Brain pericyte (primary cell): ENCODE measurements at places on chromosomes 12 and 14.
A peak's percentile ranks its signal among the peaks of the same experiment; 100 is the strongest.

DNA sequence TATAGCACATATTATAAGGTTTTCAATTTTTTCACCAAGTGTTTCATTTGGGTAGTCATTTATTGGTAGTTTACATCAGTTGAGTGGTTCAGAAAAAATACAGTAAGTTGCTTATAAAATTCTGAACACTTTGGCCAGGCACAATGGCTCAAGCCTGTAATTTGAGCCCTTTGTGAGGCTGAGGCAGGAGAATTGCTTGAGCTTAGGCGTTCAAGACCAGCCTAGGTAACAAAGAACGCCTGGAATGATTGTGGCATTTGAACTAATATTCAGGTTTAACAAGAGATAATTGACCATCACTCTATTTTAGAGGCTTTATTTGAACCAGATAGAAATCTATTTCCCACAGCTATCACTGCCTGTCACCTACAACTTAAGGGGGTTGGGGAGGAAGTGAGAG is 22.7 kb downstream of the HIF1A start:
- DNase-seq: no peak

- DNase-seq: no peak
Observed at GRCh38 chr12:107448198-107448597, 237.4 kb upstream of the PWP1 start.

GRCh38 chr14:26444822-26445221 is 153.0 kb downstream of the NOVA1 start:
- DNase-seq: no peak

DNA sequence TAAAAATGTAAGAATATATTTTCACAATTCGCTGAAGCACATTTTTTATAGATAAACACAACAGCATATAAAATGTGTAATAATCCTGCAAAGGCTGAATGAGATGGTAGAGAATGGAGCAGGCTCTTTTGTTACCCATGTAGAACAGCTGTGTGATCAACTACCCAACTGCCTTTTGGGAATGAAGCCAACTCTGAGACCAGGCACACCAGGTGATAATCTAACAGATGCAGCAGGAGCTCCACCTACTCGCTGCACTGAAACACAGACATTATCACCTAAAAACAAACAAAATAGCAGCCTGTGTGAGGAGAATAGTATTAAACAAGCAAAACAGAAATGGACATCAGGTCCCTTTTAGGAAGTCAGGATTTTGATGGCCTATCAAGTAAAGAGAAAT is 183.3 kb downstream of the CCDC59 start:
- DNase-seq: no peak

GRCh38 chr12:127429551-127430285 is 837.3 kb upstream of the TMEM132C start:
- no peak for DNase-seq

DNA sequence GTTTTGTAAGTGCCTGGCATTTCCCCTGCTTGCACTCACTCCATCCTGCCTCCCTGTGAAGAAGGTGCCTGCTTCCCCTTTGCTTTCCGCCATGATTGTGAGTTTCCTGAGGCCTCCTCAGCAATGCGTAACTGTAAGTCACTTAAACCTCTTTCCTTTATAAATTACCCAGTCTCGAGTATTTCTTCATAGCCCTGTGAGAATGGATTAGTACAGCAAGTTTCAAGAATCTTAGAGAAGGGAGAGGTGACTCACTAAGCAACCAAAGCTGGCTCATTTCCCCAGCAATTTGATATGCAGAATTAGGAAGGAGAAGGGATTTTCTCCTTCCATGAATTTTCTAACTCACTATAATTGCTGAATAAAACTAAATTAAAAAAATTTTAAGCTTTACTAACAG is 251.0 kb upstream of the FOXG1 start:
- peak; percentile 26 for DNase-seq

DNA sequence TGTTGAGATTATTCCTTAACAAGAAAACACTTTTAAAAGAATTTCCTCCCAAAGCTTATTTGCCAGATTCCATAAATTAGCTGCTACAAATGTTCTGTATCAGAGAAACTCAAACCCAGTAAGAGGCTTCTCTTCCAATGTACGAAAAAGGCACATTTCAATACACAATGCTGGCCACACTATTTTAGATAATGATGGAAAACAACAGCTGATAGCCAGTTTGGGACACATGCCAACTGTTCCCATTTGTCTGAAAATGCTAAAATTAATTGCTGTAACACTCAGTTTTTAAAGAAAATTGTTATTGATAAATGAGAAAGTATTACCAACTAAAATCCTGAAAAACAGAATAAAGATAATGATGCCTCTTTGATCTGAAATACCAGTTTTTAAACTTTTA is 4.4 kb downstream of the CFL2 start:
- DNase-seq: no peak

- DNase-seq: no peak
Observed at GRCh38 chr14:67853715-67854114, 34.1 kb downstream of the RAD51B start.

DNA sequence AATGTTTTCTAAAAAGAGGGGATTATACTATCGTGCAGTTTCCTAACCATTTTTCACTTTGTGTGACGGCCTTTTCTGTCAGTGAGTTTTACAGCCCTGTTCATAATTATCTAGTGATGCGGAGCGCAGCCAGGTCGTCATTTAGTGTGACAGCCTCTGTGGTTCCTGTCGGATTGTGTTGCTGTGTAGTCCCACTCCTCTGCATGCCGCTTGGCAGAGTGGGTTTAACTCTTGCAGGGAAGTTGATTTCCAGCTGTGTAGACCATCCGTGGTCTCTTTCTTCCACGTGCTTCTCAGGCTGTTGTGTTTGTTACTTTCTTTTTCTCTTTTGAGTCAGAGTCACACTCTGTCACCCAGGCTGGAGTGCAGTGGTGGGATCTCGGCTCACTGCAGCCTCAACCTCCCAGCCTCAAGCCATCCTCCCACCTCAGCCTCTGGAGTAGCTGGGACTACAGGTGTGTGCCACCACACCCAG is 8.6 kb downstream of the RAN start:
- no peak for DNase-seq

- DNase-seq: no peak
Observed at GRCh38 chr12:52741375-52742195, 35.6 kb downstream of the KRT76 start.

GRCh38 chr14:21771671-21772070 is 98.1 kb upstream of the OR4E1 start:
- no peak for DNase-seq

GRCh38 chr14:75832621-75833297 is 149.0 kb downstream of the TGFB3 start:
- no peak for DNase-seq

- no peak for DNase-seq
Observed at GRCh38 chr14:96363751-96364336, 518 bp downstream of the GSKIP start.

GRCh38 chr12:78057075-78057474 is 226.4 kb downstream of the NAV3 start:
- DNase-seq: no peak

DNA sequence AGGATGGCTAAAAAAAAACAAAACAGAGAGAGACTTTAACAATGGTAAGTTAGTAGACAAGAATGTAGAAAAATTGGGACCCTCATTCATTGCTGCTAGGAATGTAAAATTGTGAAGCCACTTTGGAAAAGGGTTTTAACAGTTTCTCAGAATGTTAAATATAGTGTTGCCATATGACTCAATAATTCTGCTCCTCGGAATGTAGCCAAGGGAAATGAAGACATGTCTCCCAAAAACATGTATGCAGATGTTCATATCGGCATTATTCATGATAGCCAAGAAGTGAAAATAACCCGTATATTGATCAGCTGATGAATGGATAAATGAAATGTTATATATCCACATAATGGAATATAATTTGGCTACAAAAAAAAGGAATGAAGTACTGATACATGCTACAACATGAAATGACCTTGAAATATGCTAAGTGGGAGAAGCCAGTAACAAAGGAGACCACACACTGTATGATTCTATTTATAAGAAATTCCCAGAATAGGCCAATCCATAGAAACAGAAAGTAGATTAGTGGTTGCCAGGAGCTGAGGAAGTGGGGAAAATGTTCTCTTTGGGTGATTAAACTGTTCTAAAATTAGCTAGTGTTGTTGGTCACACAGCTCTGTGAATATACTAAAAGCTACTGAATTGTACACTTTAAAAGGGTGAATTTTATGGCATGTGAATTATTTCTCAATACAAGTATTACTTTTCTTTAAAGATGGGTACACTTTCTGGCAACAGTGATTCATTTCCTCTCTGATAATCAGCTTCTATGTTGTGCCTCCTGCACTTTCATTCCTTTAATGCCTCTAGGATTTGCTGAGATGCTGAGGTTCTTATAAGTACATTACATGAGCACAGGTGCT is 132.5 kb downstream of the DAAM1 start:
- DNase-seq: no peak

GRCh38 chr12:21945002-21945401 is 3.8 kb upstream of the ABCC9 start:
- no peak for DNase-seq

DNA sequence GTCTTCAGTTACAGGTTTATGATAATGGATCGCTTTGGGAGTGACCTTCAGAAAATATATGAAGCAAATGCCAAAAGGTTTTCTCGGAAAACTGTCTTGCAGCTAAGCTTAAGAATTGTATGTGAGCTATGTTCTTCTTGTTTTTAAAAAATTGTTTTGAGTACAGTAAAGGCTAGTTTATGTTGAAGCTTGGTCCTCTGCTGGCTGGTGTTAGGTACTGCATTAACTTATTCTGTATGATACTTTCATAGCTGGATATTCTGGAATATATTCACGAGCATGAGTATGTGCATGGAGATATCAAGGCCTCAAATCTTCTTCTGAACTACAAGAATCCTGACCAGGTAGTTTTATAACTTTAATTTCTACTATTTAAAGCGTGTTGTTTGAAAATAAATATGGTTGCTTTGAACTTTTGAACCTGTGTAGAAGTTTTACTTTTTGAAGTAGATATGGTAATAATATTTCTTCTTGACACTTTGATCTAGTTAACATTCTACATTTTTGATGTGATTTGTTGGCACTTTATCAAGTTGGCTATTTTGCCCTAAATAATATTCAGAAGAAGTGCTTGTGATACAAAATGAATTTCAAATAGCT is 55.7 kb downstream of the VRK1 start:
- DNase-seq: no peak

DNA sequence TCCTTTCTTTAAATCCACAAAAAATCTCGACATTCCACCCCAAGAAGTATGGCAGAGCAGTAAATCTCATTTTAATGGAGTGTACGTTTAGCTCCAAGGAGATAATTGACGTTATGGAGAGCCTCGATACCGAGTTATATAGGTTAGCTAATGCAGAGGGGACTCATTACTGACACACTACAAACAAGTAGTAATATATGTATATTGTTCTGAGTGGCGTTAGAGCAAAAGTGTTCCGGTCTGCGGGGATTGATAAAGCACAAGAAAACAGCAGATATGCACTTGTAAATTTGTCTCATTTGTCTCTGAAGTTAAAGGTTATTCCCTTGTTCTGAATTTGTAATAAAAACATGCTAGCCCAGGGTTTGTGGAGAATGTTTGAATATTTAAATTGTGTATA is 84.1 kb downstream of the BCL11B start:
- no peak for DNase-seq

DNA sequence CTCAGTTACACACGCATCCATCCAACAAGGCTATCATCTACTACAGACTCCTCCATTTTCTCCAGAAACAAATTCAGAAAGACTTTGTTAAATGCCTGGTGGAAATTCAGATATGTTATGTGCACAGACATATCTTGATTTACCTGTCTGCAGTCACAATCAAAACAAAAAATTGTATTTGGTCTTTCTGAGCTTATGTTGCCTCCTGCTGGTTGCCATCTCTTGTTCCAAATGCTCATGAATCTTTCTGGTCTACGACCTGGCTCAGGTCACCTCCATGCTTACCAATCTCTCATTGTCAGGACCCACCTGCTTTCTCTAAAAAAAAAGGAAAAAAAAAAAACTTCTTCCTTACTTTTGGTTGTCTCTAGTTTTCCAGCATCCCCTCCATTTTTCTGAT is 169.2 kb upstream of the PLXNC1 start:
- no peak for DNase-seq

DNA sequence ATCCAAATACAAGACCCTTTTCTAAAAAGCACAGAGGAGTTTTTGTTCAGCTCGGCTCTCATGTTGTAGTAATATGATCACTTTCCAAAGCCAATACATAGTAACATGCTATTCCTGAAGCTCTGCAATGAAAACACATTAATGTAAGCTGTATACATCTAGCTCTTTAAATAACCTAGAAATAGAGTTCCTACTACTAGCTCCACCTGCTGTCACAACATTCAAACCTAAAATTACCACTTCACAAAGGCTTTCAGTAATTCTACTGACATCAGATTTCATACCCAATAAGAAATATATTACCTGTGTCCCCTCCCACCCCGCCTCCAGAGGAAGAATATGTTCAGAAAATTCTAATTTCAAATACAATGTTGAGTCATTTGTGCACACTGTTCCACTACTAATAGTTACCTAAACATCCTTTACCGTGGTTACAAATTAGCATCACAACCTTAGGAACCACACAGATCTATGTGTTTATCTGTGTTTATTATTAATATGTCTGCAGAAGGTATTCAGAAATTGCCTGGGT is 17.8 kb downstream of the EFCAB11 start:
- DNase-seq: no peak

DNA sequence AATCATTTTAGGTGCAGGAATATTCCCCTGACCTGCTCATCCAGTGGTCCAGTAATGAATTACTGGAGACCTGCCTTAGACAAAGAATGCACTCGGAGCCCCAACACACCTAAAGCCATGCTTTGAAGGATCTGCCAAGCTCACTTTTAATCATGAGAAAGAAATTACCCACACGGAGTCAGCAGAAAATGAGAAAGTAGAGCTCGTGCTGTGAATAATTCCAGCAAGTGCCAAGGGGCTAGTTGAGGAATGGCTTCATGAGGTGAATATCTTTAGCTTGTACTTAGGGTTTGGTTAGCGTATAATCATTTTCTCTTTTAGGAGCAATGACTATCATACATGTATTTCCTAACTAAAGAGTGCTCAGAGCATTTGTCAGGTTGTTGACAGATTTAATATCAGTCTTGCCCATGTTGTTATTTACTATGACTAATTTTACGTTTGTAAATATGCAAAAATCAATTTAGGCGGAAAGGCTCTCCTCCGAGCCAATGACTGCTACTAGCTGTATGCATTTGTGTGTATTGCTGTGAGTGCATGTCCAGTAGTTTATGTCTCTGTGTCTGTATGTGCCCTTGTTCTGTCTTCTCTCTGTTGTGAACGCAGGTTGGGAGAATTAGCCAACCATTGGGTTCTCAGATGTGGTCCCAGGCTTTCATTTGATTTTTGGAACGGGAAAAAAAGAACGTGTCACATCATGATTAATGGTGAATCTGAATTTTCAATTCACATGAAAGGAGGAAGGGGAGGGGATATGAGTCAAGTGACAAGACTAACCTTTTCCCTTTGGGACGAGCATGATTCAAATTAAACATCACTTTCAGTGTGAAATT is 98.4 kb downstream of the RMST start:
- DNase-seq: no peak

- peak; percentile 2 for DNase-seq
Observed at GRCh38 chr12:109052097-109052413, 321 bp upstream of the USP30 start.

DNA sequence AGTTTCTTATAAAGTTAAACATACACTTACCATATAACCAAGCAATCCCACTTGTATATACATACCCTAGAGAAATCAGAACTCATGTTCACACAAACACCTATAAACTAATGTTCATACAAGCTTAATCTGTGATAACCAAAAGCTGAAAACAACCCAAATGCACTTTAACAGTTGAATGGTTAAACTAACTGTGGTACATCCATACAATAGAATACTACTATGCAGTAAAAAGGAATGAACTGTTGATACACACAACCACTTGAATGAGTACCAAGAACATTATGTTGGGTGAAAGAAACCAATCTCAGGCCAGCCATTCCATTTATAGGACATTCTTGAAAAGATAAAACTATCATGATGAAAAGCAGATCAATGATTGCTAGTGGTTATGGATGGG is 427.6 kb downstream of the DPF3 start:
- no peak for DNase-seq
